Activated naive CD8-positive, alpha-beta T cell treated with anti-CD3 and anti-CD28 coated beads, Interleukin-2, amount 10 ng/mL, durations not matched to agents 7 days and 5 days (primary cell): ENCODE measurements at places on chromosomes 2 and 18. TPM values are rescaled to one million over a fixed set of nuclear protein-coding genes. Genes with fewer than 3 reads are reported as not detected.

NTSR2 gene
- total RNA-seq, result not detected

IL36RN gene
- total RNA-seq, result not detected

DCDC2C gene
- not detected for total RNA-seq

ITGA4 gene
- total RNA-seq, result 227 TPM

MATN3 gene
- not detected for total RNA-seq

SLC23A3 gene
- total RNA-seq, result 4.7 TPM

HOXD4 gene
- total RNA-seq, result not detected

CRYGD gene
- not detected for total RNA-seq

CCL20 gene
- total RNA-seq, result not detected

CREG2 gene
- not detected for total RNA-seq

- DNase-seq, result no peak
These were observed 23.8 kb downstream of the FBXO41 start for GRCh38 chr2:73260338-73260984.

- no peak for DNase-seq
These were observed 9.6 kb downstream of the IFIH1 start for GRCh38 chr2:162308747-162309503.

- DNase-seq, result no peak
These were observed 334.6 kb upstream of the KLHL29 start for GRCh38 chr2:23050388-23050787.

DNA sequence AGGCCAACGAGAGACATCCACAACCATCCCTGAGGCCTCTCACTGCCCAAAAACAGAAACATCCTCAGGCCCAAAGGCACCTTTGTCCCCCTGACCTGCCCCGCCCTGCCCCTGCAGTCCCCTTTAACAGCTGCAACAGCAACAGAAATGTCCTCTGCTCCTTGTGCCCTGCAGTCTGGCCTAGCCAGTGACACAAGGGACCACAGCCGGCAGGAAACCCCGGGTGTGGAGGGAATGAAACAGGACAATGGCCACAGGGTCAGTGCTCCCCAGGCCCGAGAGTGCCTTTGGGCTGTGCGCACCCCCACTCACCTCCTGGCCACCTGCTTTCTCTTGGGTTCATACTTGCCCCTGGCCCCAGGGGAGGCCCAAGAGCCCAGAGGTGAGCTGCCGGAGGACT is 35.6 kb downstream of the SNED1 start:
- DNase-seq, result no peak

GRCh38 chr2:26414311-26414710 is 12.6 kb downstream of the DRC1 start:
- DNase-seq, result no peak

DNA sequence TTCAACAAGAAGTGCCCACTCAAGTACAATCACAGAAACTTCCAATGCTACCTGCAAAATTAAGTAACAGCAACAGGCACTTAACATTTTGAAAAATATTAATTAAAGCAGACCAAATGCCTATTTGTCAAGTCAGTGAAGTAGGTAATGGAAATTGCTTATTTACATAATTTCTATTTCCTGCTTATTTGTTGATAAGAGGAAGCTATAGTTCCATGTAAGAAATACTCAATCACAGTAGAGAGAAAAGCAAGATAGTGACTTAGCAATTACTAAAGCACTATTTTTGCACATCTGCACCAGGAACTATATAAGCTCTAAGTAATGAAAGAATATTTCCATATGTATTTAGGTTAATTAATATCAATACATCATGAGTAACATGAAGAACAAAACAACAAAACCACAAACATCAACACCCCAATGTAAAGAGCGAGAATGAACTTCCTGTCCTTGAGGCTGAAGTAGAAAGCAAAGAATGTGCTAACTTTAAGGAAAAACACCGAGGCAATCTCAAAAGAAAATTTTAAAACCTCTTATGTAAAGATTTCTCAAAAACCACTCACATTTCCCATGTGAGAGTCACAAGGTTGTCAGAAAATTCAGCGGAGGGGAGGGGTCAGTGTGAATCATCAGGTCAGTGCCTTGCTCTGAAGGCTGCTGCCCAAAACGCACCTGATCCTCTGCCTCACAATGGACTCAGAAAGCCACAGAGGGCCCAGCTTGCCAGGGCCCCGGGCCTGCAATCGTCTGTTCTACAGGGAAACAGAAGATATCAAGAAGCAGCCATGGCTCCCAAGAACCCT is 12.5 kb downstream of the NPC1 start:
- DNase-seq, result no peak

GRCh38 chr2:25558262-25558661 is 115.1 kb downstream of the DTNB start:
- DNase-seq, result no peak

DNA sequence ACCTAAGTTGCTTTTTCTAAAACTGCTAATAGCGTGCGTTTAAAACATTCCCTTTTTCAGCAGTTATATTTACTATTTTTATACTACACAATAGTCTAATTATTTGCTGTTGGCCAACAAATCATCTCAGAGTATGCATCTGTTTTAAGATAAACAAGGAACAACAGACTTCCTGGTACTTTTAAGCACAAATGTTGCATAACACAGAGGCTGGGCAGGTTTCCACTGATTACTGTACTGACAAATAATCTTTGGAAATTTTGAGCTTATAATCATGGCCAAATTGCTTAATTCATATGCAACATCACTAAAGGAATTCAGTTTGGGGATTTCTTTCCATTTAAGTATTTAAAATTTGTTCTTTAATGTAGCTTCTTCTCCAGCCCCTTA is 737.4 kb upstream of the SALL3 start:
- no peak for DNase-seq

- no peak for DNase-seq
These were observed 50.0 kb downstream of the CPO start for GRCh38 chr2:206989311-206989710.

DNA sequence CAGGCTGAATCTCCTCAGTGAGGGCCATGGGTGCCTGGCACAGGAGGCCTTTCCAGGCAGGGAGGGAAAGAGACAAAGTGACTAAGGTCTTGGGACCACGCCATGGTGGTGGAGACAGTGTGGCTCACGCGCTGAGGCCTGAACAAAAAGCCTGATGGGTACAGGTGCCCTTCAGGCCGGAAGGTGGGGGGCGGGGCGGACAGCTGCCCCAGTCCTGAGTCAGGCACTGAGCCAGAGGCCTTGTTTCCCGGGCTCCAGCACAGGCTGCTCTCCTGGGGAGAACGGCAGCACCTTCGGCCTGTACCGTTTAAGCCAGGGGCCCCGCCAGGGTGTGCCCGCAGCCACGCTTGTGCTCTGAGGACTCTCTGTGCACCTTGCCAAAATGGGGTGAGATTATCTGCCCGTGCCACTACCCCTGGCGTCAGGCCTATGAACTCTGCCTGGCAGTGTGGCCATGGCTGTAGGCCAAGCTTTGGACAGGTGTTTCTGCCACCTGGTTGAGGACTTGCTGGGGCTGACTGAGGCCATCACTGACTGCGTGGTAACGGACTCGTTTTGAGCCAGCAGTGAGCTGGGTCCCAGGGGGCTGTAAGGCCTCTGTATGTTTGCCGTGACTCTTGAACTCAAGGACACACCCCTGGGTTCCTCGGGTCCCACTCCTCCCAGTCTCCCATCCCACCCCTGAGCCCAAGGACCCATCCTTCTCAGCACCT is 31.7 kb upstream of the DNMT3A start:
- DNase-seq, result peak; percentile 22

GRCh38 chr2:182020286-182021070 is 34.8 kb downstream of the PPP1R1C start:
- no peak for DNase-seq

GRCh38 chr2:215660687-215661086 is 224.8 kb upstream of the FN1 start:
- no peak for DNase-seq

DNA sequence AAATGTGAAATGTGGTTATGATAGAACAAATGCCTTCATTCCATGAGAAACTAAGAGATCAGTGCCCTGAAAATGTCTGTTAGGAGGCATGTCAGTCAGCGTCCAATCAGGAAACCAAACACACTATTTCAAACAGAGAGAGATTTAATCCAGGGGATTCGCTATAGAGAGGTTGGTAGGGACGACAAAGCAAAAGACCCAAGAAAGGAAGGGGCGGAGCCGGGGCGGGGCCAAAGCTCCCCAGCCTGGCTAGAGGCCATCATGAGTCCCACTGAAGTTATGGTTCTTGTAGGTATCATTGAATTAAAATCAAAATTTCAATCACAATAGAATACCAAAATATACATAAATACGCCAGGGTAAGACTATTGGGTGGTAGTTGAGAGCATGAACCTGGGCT is 32.9 kb upstream of the RNF149 start:
- peak; percentile 65 for DNase-seq

- DNase-seq, result no peak
These were observed 3.5 kb downstream of the IL1B start for GRCh38 chr2:112832841-112833638.

- no peak for DNase-seq
These were observed 32.1 kb downstream of the HK2 start for GRCh38 chr2:74865770-74866674.

- DNase-seq, result no peak
These were observed 57.0 kb upstream of the NOL4 start for GRCh38 chr18:34281722-34282121.

GRCh38 chr2:54871457-54872107 is 148.1 kb downstream of the EML6 start:
- no peak for DNase-seq

GRCh38 chr18:45806226-45806625 is 19.2 kb upstream of the SIGLEC15 start:
- no peak for DNase-seq

DNA sequence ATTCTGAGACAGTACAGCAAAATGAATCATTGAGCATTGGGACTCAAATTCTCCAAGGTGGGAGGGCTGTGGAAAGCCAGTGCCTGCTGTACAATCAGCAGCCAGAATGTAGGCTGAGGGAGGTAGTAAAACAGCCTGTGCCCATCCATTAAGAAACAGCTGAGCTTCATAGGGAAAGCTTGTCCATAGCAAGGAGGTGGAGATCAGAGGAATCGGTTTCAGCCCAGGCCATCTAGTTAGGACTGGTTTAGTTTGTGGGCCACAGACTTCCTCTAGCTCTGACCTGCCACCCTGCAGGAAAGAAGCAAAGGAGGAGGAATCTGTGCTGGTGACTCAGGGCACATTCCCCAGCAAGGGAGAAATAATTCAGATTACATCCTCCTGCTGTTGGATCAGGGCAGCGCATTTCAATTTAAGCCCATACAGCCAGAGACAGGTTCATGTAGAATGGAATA is 333.4 kb downstream of the SETBP1 start:
- DNase-seq, result no peak

GRCh38 chr18:61426492-61427053 is 93.3 kb downstream of the CDH20 start:
- no peak for DNase-seq

DNA sequence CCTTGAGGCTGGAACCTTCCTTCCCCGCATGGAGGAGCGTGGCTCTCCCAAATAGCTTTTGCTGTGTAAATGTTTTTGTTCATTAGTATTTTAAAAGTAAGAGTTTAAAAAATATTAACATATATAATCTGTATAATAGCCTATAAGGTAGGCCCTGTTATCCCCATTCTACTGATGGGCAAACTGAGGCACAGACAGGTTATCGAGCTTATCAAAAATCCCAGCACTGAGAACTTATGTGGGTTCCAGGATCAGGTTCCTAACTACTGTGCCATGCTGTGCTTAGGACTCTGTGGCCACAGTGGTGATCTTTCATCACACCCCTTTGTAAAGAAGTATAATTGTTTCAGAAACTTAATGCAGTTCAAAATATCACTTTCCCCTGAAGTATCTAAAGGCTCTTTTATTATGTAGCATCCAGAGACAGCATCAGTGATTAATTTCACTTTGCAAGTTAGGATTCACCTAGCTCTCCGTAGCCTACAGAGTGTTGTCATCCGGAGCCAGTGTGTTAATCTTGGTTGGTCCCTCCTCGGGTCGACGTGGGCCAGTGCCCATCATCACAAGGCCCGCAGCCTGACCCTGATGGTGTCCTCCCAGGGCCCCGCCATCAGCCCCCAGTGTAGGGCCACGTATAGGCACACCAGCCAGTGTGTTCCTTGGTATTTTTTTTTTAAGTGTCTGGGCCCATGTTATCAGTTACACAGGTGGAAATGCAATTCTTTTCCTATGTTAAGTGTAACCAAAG is 28.7 kb downstream of the CABLES1 start:
- DNase-seq, result no peak

GRCh38 chr18:11245879-11246278 is 96.5 kb upstream of the PIEZO2 start:
- DNase-seq, result no peak

DNA sequence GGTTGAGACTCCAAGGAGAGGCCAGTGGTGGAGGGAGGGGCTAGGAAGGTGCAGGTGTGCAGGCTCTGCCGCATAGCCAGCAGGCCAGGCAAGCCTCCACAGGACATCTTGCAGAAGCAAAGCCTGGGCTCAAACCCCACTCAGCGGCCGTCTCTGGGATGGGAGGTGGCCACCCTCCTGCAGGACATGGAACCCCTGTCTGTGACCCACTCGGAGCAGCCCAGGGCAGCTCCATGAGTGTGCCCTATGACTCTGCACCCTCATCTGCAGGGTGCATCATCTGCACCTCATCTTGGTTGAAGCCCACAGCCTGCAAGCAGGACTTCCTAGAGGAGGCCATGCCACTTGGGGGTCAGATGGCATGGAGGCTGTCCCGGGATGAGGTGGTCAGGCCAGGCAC is 46.3 kb downstream of the GPC1 start:
- no peak for DNase-seq

- no peak for DNase-seq
These were observed 277.1 kb upstream of the CCDC68 start for GRCh38 chr18:55236150-55236931.

GRCh38 chr2:217074576-217075255 is 214.9 kb upstream of the TNP1 start:
- no peak for DNase-seq

GRCh38 chr2:106995556-106995955 is 109.6 kb upstream of the ST6GAL2 start:
- DNase-seq, result no peak

- DNase-seq, result no peak
These were observed 4.8 kb downstream of the LMAN2L start for GRCh38 chr2:96734880-96735583.

DNA sequence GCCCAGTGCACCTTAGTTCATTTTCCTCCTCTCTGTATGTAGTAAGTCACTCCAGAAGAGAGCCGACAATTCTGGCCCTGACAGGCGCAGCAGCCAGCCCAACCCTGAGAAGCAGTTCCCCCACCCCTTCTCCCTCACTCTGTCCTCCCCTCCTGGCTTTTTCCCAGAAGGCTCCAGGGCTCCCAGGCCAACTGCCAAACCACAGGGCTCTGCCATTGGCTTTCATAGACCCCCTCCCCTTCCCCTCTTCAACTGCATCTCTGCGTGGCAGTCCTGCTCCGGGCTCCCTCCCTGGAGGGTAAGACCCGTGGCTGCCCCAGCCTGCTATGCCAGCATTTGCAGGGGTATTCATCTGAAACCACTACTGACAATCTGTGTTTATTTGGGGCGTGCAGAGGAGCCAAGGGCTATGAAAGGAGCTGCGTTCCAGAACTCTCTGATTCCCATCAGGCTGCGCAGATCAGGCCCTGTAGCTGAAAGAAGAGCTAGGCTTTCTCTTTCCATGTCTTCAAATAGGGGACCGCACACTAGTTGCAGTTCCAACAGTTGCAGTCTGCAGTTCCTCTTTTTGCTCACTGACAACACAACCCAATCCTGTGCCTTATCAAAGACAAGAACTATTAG is 388.6 kb upstream of the TNP1 start:
- DNase-seq, result no peak
